ENCODE measurements at places on chromosomes 2 and 18. TPM values are rescaled to one million over a fixed set of nuclear protein-coding genes. Genes with fewer than 3 reads are reported as not detected.

Gene REG1B
- 2.3 TPM for total RNA-seq

Gene NEMP2
- 6.0 TPM for total RNA-seq

Gene CCDC141
- 8.5 TPM for total RNA-seq

Gene ST8SIA3
- 2.3 TPM for total RNA-seq

Gene MYCN
- 77.5 TPM for total RNA-seq

Gene AOX1
- total RNA-seq = 5.4 TPM

Gene NT5C1B
- not detected for total RNA-seq

Gene MALL
- total RNA-seq = 3.8 TPM

Gene C2orf66
- total RNA-seq = not detected

Gene CASP8
- total RNA-seq = 4.4 TPM

Gene TTN
- 4.7 TPM for total RNA-seq

Gene HMSD
- 3.0 TPM for total RNA-seq

Gene ADD2
- total RNA-seq = 187 TPM

Gene CPLX4
- not detected for total RNA-seq

Gene DAW1
- 0.61 TPM for total RNA-seq

Gene ARHGEF4
- 18.1 TPM for total RNA-seq

Gene KIDINS220
- 24.4 TPM for total RNA-seq

Gene REG3A
- total RNA-seq = not detected

Gene NPAS2
- 2.6 TPM for total RNA-seq

- DNase-seq = peak; percentile 55
Measured at GRCh38 chr2:231621051-231621879, 28.6 kb downstream of the TEX44 start.

DNA sequence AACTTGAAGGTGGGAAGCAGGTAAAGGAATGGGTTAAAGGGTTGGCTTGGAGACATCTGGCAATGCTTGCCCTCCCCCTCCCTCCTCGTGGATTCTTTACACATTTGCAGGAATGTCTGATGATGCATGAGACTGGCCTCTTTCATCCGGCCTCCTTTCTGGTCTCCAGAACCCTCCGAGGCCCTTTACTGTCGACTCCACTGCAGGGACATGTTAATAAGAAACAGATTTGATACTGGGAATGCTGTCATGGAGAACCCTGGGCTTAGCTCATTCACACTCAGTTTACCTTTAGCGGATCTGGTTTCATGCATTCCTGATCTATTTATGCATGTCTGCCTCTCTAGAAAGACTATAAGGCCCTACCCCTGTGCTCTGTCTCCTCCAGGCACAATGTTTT is 238.7 kb downstream of the TGIF1 start:
- DNase-seq = no peak

- DNase-seq = no peak
Measured at GRCh38 chr2:222087998-222088397, 210.8 kb downstream of the PAX3 start.

DNA sequence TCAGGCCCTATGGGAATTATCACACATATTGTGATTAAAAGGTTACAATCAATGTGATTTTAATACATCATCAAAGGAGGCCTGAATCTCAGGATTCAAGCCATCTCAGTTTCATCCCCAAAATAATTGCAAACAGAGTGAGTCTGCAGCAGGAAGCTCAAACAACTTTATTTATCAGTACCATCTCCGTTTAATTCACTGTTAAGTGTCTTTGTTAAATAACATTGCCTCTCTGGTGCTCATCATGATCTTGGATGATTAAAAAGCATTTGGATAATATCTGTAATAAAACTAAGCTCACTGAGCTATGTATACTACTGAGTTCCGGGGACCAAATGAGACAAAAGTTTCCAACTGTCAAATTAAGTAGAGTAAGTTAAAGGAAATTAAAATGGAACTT is 817.8 kb upstream of the CNTNAP5 start:
- no peak for DNase-seq

DNA sequence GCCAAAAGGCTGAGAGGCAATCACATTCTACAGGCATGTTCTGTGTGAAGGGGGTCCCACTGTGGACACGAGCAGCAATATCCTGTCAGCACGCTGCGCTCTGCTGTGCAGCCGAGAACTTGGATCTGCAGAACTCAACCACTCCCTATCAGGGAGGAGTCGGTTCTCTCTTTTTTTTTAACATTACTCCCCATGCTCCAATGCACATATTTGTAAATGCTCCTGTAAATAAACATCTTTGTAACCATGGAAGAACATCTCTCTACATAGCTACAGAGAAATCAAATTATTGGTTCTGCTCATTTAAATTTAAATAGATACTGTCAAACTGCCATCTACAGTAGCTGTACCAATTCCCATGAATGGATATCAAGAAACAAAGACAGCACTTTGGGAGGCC is 3.0 kb upstream of the ANKRD23 start:
- no peak for DNase-seq

GRCh38 chr2:148933456-148933855 is 58.4 kb downstream of the KIF5C start:
- no peak for DNase-seq

- peak; percentile 72 for DNase-seq
Measured at GRCh38 chr2:236343400-236344161, 79.4 kb upstream of the ASB18 start.

- no peak for DNase-seq
Measured at GRCh38 chr2:236965021-236965840, 120.5 kb upstream of the COPS8 start.

DNA sequence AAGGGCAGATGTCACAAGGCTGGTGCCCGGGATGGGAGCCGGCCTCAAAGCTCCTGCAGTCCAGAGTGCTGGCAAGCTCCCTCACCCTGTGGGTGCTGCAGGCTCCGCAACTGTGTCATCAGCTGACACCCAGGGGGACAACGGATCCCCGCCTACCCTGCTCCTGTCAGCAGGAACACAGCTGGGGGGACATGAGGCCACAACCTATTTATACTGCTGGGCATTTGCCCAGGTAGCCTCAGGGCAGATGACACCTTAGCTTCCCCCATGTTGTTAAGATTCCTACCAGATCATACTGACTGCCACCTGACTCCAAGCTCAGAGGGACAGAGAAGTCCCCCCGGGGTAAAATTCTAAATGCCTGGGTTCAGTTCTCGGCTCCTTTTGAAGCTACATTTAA is 1.2 kb downstream of the ANKRD23 start:
- DNase-seq = no peak

- no peak for DNase-seq
Measured at GRCh38 chr2:86078774-86079545, 26.7 kb downstream of the POLR1A start.

- no peak for DNase-seq
Measured at GRCh38 chr2:163601377-163601776, 134.4 kb downstream of the FIGN start.

- no peak for DNase-seq
Measured at GRCh38 chr2:207122651-207123334, 43.0 kb downstream of the KLF7 start.

GRCh38 chr2:113977660-113978523 is 88.0 kb downstream of the ACTR3 start:
- no peak for DNase-seq

DNA sequence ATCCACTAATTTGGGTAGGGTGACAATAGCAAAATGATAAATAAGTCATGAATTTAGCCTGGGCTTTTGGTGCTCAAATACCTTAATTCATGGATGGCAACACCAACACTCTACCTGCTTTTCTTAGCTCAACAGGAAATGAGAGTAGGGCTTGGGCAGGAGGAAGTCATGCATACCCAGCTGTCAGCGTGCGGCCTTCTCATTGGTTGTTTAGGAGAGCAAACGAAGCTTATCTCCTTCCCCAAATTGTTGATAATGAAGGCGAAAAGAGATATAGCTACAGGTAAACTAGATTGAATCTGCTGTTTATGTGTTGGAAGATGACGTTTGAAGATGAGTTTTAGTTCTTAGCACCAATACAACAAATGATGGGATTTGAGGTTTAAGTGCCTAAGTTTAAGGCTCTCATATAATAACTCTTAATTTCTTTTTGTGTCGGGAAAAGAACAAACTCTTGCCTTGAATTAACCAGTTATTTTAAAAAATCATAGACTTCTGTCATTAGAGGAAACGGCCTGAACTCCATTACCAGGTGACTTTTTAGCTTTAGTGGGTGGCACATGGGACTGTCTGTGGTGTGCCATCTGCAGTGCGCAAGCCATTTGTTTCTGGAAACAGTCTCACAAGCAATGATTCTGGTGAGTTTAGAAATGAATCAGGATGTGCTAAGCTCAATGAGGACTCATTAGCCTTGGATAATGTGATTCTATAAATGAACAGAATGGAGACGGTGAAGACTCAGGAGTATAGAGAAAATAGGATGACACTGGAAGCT is 19.8 kb downstream of the MAP4K4 start:
- no peak for DNase-seq

GRCh38 chr2:27781496-27781895 is 10.0 kb downstream of the MRPL33 start:
- no peak for DNase-seq

GRCh38 chr2:217822296-217823252 is 180.2 kb downstream of the TNS1 start:
- no peak for DNase-seq

DNA sequence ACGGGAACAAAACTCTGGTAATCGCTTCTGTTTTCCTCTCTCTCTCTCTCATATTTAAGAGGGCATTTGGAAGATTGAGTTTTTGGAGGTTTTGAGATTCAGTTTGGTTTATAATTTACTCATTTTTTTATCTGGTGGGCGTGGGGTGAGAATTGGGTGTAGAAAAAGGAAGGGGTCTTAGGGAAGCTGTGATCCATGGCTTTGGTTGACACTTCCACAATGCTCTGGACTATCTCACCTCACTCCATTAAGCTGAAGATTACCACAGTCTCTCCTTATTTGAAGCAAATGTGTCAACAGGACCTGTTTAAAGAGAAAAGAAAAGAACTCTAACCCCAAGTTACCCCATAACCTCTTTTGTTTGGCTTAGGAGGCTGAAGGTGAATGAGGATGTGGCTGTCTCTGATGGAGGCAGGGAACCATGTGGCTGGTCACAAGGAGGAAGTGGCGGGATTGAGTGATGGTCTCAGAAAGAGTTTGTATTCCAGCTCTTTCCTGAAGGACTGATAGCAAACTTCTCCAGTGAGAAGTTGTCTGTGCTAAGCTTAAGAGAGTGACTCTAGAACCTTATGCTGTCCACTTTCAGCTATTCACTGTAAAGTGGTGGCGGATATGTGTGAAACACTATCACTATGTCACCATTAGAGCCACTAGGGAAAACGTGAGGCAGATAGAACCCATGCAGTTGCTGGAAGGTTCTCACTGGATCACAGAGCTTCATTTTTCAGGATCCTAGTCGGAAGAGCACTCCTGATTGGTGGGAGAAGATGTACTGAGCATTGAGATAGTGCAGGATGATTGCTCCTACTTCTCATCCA is 934 bp downstream of the ZNF804A start:
- no peak for DNase-seq

DNA sequence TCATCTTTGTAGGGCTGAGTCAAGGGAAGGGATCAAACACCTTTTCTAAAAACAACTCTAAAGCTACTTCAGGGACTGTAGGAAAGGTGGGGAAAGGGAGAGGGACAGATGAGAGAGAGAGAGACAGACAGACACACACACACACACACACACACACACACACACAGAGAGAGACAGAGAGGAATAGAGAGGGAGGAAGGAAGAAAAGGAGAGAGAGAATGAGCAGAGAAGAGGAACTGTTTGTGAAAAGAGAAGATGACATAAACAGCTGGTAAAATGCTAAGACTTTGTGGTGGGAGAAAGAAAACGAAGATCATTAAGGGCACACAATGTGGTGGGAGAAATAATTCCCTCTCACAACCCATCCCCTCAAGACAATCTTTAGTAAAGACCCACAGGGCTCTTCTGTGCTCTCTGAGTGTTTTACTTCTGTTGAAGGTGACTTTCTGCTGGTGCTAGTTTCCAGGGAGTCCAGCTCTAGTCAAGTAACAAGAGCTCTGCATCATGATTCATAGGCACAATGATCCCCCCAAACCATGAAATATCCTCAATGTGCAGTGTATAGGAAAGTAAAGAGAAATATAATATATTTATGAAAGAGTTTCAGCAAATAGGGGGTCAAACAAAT is 77.2 kb upstream of the STK17B start:
- DNase-seq = no peak

- DNase-seq = no peak
Measured at GRCh38 chr2:143702931-143703330, 573.7 kb downstream of the ARHGAP15 start.

DNA sequence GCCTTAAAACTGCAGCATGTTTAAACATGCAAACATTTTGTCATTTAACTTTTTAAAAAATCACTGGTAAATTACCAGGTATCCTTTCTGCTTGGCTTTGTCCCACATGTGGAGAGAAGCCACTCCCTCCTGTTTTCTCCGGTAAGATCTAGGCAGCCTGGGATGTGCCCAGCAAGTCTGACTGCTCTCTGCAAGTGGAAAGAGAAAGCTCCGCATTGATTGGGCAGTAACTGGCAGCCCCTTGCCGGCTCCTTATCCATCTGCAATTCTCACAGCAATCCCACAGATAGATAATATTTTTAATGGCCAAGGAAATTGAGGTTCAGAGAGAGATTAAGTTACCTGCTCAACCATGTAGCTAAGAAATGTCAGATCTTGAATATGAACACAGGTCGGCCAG is 136.1 kb downstream of the TMEM200C start:
- DNase-seq = no peak

GRCh38 chr2:47068981-47069627 is 86.0 kb downstream of the STPG4 start:
- no peak for DNase-seq

- no peak for DNase-seq
Measured at GRCh38 chr2:114812261-114812660, 369.8 kb downstream of the DPP10 start.

DNA sequence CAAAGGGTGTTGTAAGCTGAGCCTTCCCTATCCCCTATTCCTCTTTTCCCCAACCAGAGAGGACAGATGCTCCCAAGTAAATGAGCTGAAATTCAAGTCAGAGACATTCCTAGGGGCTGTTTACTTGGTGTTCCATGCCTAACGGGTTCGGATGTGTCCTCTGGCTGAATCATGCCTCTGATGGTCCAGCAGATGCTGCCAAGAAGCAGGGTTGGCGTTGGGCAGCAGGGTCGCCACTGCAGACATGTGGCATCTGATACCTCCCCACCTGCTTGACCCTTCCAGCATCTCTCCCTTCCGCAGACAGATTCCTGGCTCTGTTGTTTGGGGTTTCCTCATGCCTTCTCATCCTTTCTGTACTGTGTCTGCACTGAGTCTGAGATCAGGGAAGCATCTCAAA is 108.3 kb downstream of the HNRNPLL start:
- DNase-seq = no peak

Data from WTC11 (cell line).